ENCODE measurements at places on chromosomes 2 and 18.

GRCh38 chr18:46462523-46462922, 194.5 kb downstream of the LOXHD1 start:
- DNase-seq = no peak

- peak; percentile 12 for DNase-seq
Observed at GRCh38 chr18:75161256-75162028, 47.5 kb downstream of the PTGR3 start.

DNA sequence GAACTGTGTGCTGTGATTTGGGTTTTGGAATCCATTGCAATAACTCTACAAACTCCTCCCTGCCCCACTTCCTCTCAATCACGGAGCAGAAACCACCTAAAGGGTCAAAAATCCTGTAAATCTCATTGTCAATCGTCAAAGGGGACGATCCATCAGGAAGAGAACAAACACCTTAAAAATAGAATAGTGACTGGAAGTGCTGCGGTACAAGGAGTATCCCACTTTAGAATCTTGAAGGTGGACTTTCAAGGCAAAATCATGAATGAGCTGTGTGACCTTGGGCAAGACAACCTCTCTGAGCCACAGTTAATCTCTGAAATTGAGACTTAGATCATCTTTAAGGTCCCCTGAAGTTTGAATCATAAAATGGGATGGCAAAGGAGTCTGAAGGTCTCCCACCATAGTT, 5.9 kb downstream of the PMAIP1 start:
- DNase-seq = no peak

- peak; percentile 11 for DNase-seq
Observed at GRCh38 chr2:181573140-181573736, 83.7 kb downstream of the CERKL start.

GRCh38 chr2:218999881-219000568, 6.8 kb upstream of the CRYBA2 start:
- DNase-seq = no peak

DNA sequence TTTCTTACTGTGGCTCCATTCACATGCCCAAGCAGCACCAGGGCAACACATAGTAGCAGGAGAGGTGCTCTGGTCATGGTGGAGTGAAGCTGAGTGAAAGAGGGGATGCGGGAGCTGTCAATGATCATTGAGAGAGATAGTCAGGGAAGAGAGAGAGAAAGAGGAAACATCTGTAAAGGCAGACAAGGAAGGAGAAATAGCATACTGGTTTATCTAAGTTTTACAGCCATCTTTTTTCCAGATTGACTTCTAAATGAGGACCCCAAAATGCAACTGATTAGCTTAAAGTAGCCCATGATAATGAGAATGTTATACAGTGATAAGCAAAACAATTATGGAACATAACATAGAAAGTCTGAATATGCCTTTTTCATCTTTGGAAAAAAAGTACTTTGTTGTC, at the start of gene C2orf66:
Gene C2orf66 (minus strand): TSS at position 96 of the 400 bp plus-strand sequence. CDS start 19 bp downstream, at position 77.
- no peak for DNase-seq
